ENCODE measurements at places on chromosomes 1 and 21.

GRCh38 chr1:197954718-197955418 is 37.7 kb downstream of the LHX9 start:
- no peak for DNase-seq

GRCh38 chr1:159175571-159175970 is 4.2 kb downstream of the CADM3 start:
- no peak for DNase-seq

DNA sequence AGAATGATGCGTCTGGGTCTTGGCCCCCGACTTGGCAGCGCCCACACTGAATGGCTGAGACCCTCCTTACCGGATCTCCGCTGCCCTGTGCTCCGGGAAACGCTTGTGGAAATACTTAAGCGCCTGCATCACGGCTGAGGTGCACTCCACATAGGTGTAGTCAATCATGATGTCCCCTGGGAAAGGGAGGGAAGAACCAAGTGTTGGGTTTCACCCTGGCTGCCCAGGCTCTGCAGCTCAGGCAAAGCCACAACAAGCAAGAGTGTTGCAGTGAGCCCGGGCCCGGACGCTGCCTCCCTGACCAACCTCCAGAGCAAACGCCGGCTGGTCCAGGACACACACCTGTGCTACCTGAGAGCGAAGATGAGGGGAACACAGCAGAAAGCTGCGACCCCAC is 21.5 kb upstream of the SPATC1L start:
- no peak for DNase-seq

- no peak for DNase-seq
Observed at GRCh38 chr1:208025031-208025430, 114.1 kb upstream of the CD34 start.

DNA sequence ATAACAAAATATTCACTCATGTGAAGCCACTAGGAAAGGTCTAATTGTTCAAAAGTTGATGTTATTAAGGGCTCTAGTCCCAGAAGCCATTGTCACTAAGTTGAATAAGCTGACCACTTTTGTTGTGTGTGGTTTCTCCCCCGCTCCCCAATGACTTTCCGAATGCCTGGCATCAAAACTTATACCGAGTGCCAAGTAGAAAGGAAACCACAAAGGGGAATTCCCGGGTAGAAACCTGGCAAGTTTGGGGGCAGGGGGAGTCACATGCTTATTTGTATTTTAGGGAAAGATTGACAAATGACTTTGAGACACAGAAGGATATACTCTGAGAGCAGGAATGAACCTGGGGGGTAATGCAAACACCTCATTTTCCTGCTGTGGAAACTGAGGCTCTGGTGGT is 154.1 kb downstream of the TGFBR3 start:
- DNase-seq, result peak; percentile 34

DNA sequence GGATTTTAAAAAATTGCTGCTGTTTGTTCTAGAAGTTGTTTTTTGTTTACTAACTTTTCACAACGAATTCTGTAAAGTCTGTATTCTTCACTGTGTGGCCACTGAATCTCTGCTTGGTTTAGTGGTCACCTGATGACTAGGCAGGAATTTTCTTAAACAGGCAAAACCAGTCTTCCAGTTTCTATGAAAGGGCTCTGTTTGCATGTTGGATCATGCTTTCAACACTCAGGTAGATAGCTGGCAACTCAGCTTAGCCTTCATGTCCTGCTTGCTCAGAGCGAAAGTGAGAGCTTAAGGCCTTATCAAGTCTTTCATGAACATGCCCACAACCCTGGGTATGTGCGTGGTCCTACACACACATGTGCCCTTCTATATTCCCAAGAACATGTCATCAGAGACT is 52.4 kb upstream of the CCDC190 start:
- no peak for DNase-seq

DNA sequence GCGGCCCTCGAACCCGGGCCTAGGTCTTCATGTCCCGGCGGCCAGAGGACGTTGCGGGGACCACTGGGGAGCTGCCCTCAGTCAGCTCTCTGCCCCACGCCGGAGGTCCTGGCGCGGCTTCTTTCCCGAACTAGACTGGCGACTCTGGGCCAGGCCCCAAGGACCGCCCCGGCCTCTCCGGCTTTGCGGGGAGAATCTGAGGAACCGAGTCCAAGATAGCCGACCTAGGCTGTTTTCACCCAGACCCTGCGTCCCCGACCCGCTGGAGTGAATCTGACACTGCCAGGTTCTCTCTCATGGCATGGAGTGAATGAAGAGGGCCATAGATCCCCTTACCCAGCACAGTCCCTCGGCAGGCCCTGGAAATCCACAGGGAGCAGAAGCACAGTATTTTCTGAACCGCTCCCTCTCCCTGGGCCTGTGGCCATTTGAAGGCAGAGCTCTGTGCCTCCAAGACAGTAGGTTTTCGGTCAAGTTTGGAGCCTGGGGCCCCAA is 9.9 kb upstream of the BARHL2 start:
- no peak for DNase-seq

GRCh38 chr1:21834094-21834493 is 22.0 kb downstream of the LDLRAD2 start:
- DNase-seq, result no peak

DNA sequence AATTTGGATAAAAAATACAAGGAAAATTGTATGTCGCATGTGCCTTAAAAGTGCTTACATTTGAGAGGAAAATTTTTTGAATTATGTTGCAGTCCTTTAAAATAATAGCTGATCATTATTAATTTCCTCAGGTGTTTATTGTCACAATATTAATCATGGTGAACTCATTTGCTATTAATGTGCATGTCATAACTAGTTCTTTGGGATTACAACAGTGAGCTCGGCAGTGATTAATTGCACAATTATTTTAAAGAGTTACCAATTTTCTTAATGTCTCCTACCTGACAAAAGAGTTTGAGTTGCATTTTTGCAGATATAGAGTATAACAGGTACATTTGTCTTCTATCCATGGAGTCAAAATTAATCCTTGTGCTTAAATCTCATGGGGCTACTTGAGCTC is 854.3 kb downstream of the BRINP3 start:
- DNase-seq, result no peak

DNA sequence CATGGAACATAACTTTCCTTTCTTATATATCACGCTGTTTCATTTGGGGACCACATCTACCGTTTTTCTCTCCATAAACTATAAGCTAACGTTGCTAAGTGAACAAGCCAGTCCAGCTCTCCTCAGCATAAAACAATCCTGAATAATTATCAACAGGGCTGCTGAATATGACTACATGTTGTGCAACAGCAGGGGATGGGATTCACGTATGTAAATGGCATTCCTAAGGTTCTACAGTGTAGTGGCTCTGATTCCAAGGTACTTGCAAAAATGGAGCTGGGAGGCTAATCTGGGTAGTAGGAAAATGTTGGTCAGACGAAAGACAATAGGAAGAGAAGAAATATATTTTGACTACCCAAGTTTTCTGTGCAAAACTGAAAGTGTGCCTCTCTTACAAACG is 262.8 kb downstream of the RWDD3 start:
- no peak for DNase-seq

GRCh38 chr1:46206399-46206798 is 3.3 kb downstream of the LURAP1 start:
- no peak for DNase-seq

DNA sequence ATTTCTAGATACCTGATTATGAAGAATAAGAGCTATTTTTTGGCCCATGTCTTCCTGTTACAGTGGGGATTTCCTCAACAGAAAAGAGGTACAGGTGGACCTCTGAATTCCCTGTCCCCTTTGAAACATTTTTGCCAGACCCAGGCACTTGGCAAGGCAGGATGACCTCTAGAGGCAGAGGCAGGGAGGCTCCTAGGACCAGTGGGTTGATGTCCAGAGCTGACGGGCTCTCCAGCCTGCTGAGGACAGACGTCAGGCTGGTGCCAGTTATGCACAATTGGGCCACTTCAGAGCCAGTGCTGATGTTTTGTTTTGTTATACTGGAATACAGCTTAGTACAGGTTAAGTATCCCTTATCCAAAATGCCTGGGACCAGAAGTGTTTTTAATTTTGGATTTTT is 18.5 kb upstream of the A3GALT2 start:
- no peak for DNase-seq

DNA sequence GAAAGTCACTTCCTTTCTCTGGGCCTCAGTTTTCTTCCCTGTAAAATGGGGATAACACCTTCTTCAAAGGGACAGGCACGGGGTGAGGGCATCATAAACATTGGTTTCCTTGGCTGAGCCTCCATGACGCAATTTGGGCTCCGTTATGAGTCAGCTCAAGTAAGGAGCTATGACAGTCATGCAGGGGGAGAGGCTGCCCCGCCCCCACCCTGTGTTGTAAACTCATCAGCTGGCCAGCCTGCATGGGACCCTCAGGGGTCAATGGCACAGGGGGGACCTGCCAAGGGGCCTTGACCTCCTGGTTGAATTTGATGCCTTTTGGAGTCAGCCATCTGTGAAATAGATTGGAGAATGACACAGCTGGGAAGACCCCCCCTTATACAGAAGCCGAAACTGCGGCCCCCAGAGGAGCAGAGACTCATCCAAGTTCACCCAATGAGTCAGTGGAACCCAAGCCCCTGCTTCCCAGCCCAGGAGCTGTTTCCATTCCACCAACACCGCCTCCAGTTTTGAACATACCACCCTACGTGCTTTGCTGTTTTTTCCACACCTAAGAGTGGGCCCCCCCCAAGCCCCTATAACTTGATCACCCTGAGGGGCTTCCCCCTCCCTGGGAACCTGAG is 36.8 kb upstream of the RUNX3 start:
- DNase-seq, result peak; percentile 61

GRCh38 chr1:23483321-23484252 is at the start of gene ASAP3:
ASAP3 (minus strand) TSS chr1:23484179; CDS start chr1:23484133, 46 bp downstream.
- DNase-seq, result no peak

- no peak for DNase-seq
Observed at GRCh38 chr1:108624069-108624468, 36.8 kb downstream of the HENMT1 start.

GRCh38 chr1:182603646-182604174 is 479 bp downstream of the RGS16 start:
- no peak for DNase-seq

DNA sequence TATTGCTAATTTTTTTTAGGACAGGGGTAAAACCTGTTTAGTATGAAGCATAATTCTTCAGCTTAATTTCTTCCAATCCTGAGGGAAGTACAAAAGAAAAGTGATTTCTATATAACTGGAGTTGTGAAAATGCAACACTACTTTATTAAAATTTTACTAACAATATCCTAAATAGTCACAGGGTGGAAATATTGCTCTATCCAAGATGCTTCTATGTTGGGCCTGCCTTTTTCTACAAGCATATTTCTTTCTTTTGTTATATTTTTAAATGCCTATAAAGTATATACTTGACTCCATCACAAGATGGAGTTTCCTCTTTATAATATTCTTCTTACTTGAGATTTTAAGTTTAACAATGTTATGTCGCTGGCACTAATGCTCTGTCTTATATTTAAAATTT is 37.9 kb downstream of the DTL start:
- DNase-seq, result no peak

DNA sequence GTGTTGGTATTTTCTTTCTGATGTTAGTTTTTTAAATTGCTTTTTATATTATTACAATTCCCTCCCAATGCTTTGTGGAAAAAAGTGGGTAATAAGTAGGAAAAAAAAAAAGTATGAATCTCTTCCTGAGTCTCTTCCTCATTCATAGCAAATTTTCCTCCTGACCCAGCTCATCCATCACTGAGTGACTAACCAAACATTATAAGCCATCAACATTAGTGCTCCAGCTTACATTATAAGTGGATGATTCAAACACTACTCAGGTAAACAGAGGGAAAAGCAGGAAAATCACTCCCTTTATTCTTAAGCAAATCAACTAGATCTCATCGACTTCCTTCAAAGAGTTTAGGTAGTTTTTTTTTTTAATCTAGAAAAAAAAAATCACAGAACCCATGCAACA is 15.4 kb upstream of the SAMD13 start:
- no peak for DNase-seq

GRCh38 chr1:52927212-52928014 is at the start of gene SCP2:
SCP2 (plus strand) TSS chr1:52927276; CDS start chr1:52927397, 121 bp downstream.
- DNase-seq, result peak; percentile 78

DNA sequence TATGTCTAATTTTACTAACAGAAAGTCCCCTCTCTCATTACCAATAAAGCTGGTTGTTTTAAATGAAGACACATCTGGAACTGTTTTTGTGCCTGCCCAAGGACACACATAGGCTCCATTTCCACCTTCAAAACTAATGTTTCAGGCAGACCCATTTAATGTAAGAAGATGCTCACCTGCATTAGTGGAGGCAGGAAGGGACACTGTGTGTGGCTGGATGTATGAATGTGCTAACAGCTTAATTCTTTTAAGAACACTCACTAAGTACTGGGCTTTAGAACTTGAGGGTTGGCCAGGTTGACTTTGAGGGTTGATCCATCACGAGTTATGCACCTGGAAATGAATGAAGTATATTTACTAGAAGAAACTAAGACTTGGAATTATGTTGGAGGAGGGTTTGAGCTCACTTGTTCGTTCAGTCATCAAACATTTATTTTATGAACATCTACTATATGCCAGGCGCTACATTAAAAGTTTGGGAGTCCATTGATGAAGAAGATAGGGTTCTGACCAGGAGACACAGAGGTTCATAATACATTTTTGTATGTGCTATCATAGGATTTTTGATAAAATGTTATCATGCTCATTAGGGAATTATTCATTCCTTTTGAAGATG is 5.4 kb downstream of the JUN start:
- DNase-seq, result no peak

DNA sequence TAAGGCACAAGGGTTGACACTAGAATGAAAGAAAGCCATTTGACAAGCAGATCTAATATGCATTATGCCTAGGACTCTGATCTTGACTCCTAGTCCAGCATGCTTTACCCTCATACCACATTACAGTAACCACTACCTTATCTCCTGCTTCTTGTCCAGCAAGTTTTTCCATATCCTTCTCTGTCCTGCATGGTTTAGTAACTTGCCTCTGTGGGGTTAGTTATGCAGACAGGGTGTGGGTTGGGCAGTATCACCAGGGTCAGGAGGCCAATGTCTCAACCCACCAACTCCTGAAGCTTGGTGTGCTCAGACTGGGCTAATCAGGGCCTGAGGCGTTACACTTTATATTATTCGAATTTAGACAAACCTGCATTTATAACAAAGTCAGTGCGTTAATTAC is 18.8 kb downstream of the DHDDS start:
- DNase-seq, result no peak

- no peak for DNase-seq
Observed at GRCh38 chr1:200670242-200671118, 773 bp upstream of the DDX59 start.

- DNase-seq, result no peak
Observed at GRCh38 chr1:200992382-200993048, 31.0 kb downstream of the KIF21B start.

- DNase-seq, result no peak
Observed at GRCh38 chr1:186681801-186682200, 1.6 kb upstream of the PTGS2 start.

- peak; percentile 68 for DNase-seq
Observed at GRCh38 chr1:66276218-66276617, 257.7 kb upstream of the SGIP1 start.

DNA sequence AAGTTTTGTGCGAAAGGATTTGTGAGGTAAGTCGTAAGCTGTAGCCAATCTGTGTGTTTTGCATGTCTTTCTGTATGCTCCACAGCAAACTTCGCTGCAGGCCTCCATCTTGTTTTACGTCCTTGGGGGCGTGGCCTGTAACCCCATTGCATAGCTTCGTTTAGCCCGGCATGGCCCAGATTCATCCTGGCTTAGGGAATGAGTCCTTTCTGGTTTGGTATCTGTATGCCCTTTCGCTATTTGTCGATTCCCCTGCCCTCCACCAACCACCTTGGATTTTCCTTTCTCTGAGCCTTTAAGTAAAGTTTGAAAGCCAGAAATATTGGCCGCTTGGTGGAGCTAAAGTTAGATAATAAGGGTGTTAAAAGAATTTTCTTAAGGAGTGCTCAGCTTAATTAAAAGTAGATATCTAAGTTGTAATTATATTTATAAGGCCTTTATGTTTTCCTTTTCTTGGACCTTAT is 1.1 kb downstream of the THEM4 start:
- DNase-seq, result no peak

Data from CD4-positive, alpha-beta T cell treated with Interleukin-15 for 4 hours (primary cell).